Nephron progenitor cell (in vitro differentiated cells): ENCODE measurements at places on chromosomes 6 and 20.

GRCh38 chr6:45021676-45022075, 306.5 kb upstream of the RUNX2 start:
- no peak for DNase-seq

DNA sequence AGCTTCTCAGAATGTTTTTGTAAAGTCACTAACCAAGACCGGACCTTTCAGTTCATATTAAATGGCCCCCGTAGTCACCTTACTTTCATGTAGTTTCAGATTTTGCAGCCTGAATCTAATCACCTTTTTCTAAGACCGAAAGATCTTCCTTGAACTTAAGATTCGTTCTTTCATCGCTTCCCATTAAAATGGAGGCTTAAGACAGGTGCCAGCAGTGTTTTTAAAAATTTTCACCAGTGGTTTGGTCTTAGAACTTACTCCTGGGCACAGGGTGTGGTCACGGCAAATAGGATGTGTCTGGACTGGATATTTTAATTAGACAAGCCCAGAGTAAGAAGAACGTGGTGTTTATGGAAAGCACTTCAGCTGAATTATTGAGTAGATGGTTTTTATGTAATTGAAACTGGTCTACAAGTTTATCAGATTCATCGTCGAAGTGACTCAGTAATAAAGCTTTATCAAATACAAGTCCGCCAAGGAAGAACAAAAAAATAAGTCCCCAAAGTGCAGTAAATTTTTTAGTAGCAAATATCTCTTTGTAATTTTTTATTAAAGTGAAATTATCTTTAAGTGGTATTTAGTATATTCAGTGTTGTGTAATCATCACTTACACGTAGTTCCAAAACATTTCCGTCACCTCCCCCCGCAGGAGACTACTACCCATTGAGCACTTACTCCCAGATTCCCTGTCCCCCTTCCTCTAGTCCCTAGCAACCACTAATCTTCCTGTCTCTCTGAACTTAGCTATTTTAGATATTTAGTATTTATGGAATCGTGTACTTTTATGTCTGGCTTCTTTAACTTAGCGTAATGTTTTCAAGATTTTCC, 868 bp downstream of the SRSF3 start:
- DNase-seq: no peak

DNA sequence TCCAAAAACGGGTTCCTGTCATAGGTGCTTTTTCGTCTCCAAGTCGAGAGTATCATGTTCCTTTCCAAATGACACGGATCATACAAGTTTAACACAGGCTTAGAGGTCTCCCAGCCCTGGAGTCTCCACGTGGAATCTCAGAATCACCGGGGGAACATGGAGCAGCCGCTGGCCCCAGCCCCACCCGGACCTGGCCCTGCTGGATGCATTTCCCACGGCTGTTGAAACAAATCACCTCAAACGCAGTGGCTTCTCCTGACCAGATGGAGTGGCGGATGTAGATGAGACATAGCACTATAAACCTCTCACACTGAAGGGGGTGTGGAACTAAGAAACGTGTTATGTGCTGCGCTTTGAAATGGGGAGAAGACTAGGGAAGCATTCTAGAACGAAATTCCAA, 70.0 kb upstream of the FRMD1 start:
- no peak for DNase-seq

GRCh38 chr20:10639077-10639736, 34.6 kb downstream of the JAG1 start:
- no peak for DNase-seq

DNA sequence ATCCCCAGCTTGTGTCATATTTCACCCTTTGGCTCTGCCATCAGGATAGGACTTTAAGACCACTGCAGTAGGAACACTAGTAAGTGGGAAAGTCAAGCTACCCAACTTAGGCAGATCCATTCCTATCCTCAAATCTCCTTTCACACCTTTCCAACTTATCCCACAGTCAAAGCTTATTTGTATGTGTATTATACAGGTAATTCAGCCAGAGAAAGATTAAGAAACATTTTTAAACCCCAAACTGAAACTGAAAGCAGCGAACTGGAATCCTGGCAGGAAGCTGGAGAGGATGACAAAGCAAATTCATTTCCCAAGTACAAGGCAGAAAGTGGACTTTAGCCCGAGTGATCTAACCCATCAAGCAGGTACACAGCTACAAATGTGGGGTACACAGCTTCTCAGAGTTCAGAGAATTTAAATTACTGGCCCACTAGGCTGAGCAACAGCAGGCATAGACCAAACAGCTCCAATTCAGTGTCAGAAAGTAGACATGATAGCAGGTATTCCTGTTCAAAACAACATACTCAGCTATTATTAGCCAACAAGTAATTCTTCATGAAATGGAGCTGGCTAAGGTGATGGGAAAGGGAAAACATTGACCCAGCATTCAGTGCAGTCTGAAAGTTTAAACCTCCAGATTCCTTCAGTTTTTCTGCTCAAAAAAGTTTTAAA, 39.1 kb downstream of the ILRUN start:
- DNase-seq: no peak

- no peak for DNase-seq
Measured at GRCh38 chr6:167987396-167988153, 9.9 kb upstream of the KIF25 start.

- no peak for DNase-seq
Measured at GRCh38 chr6:139736325-139736906, 362.0 kb upstream of the CITED2 start.

DNA sequence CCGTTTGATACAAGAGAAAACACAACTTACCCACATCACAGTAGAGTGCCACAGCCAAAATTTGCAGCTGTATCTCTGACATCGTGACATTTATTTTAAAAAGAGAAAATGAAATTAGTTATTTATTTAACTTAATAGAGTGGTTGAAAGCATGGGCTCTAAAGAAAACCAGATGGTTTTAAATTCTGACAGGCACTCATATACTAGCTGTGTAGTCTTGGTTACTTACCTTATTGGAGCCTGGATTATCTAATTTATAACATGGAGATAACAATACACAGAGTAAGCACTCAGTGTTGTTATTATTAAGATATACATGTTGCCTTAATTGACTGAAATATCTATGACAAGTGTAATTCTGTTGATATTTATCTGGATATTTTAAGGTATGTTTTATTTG, 334.9 kb downstream of the GRIK2 start:
- DNase-seq: no peak

DNA sequence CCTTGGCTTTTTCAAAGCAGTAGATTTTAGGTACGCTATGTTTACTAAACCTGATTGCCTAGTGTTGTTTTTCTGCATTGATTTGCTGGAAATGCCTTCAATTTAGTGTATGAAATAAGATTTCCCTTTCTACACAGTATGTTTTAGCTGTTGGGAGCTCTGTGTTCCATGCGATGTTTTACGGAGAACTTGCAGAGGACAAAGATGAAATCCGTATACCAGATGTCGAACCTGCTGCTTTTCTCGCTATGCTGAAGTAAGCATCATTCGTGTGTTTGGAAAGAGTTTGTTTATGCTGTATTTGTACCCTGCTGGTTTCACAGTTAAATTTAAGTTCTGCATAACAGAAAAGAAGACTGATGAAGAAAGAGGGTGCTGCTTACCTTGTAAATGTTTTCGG, 1.9 kb downstream of the BTBD3 start:
- DNase-seq: no peak

DNA sequence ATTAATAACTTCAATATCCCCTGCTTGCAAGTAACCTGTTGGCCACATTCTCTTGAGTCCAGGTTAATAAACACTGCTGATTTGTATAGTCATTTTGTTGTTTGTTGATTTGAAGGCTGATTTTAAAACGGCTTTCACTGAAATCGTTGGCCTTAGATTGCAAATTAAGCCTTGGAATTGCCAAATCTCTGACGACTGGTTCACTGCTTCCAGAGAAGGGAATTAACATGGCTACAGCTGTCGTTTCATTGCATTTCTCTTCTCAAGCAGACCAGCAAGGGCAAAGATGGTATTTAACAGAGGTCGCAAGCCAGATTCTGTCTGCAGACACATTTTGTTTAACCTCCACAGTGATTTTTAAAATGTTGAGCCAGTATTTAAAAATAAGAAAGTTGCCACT, 470.9 kb downstream of the TFAP2A start:
- no peak for DNase-seq

DNA sequence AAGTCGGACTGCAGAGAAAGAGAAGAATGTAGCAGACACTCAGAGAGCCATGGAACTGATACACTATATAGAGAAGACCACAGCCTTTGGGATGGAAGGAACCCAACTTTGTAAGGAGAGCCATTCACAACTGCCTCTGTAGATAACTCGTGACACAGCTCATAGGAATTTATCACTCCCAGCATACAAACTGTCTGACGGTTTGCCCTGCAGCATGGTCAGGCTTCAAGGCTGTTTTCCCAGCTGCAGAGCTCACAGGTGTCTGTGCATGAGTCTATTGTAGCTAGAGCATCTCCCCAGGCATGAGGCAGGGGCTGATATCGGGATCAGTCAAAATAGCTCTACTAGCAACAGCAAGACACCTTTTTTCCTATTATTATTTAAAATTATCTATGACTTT, 130.5 kb upstream of the DTNBP1 start:
- no peak for DNase-seq

DNA sequence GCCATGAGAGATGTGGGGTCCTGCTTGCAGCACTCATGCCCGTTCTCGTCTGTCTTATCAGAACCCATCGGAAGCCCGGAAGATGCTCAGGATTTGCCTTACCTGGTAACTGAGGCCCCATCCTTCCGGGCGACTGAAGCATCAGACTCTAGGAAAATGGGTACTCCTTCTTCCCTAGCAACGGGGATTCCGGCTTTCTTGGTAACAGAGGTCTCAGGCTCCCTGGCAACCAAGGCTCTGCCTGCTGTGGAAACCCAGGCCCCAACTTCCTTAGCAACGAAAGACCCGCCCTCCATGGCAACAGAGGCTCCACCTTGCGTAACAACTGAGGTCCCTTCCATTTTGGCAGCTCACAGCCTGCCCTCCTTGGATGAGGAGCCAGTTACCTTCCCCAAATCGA, 8.3 kb downstream of the PI16 start:
- DNase-seq: peak; percentile 63

DNA sequence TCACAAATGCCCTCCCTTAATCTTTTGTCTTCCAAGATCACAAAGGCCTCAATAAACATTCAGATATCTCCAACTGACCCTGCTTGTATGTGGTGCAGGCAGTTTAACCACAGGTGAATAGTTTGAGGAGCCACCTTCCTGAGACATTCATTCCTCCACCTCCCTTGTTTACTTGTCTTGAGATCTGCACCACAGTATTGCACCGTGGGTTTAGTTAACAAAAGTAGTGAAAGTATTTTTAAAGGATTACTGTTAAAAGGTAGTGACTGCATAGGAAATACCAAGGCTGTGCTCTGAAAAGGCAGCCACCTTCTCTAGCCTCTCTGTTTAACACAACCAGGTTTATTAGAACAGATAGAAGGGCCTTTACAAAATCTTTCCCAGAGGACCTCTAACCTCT, 46.5 kb downstream of the SESN1 start:
- no peak for DNase-seq

DNA sequence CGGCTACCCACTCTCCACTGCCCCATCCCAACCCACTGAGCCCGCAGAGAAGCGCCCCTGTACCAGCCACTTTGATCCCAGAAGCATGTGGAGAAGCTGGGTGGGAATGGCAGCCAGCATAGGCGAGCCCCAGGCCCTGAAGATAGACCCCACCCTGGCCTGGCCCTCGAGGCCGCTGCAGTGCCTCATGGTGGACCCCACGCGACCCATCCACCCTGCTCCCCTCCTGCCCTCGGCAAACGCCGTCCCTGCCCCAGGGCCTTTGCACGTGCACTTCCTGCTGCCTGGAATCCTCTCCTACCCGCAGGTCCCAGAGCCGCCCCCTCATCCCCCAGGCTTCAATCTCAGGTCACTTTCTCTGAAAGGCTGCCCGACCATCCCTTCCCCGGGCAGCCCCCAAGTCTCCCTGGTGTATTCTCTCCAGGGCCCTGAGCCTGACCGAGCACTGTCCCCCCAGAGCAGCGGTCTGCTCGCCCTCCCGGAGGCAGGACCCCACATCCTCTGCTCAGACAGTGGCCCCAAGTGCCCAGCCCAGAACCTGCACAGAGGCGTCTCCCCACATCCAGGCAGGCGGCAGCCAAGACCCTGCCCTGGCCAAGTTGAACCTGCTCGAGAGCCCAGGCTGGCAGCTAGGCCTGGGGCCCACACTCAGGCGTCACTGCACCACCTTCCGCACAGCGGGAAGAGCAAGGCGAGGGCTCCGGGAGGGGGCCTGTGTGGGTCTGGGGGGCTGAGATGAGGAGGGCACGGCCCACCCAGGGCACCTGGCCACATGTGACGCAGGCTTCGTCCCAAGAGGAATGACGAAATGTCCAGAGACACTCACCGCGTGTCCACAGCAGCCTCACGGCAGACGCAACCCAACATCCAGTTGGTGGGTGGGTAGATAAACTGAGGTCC, 14.0 kb downstream of the KCNQ2 start:
- DNase-seq: no peak

GRCh38 chr20:4814696-4815252, 93.1 kb downstream of the PRND start:
- DNase-seq: no peak

- DNase-seq: no peak
Measured at GRCh38 chr6:145069966-145070365, 665.4 kb downstream of the EPM2A start.

DNA sequence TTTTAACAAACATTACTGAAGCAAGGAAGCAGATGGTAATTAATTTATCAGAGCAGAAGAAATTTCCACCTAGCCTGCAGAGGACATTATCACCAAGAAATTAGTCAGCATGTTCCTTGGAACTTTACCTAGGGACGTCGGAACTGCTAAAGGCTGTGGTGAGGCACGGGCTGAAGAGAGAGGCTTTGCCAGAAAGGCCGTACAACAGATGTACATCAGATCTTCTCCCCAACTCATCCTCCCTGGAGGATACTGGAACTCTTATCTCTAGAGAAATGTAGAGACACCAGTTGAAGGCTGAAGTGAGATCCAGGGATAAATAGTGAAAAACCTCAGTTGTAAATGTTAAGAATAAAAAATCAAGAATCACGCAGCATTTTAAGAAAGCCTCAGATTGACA, 257.1 kb downstream of the SAMD5 start:
- no peak for DNase-seq

- no peak for DNase-seq
Measured at GRCh38 chr6:83314693-83315092, 116.2 kb downstream of the ME1 start.

GRCh38 chr6:169776379-169776778, 25.0 kb downstream of the ERMARD start:
- no peak for DNase-seq

DNA sequence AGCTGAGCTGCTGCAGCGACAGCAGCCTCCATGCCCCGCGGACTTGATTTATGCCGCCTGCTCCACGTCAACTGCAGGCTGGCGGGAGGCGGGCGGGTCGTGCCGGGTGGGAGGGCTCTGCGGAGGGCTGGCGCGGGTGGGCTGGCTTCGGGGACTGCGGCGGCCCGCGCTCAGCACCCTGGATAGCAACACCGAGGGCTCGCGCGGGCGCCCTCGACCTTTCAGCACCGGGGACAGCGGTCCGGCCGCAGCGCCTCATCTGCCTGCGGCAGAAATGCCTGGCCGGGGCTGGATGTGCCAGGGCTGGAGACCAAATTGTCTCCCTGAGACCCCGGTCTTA, 792 bp downstream of the SNAP25 start:
- DNase-seq: peak; percentile 99
